ENCODE measurements at places on chromosomes 7 and 10.

GRCh38 chr10:13905281-13905680 lies 318.5 kb downstream of the PRPF18 start:
- DNase-seq = no peak

DNA sequence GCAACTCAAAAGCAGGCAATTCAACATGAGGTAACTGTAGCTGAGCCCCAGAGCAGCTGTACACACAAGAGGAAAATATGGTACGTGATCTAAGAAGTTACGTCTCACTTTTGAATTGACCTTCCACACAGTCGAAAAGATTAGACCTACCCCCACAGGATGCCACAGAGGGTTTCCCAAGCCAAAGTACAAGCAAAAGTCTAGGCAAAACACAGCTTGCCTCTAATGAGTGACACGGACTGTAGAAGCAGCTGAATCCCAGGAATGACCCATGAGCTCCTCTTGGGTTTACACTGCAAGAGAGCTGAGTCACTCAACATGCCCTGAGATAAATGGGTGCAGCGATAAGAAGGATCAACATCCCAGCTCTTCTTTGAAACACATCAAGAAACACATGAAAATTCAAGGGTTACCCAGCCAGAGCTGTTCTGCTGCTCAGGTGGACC lies 9.8 kb downstream of the CREB3L2 start:
- DNase-seq = no peak

DNA sequence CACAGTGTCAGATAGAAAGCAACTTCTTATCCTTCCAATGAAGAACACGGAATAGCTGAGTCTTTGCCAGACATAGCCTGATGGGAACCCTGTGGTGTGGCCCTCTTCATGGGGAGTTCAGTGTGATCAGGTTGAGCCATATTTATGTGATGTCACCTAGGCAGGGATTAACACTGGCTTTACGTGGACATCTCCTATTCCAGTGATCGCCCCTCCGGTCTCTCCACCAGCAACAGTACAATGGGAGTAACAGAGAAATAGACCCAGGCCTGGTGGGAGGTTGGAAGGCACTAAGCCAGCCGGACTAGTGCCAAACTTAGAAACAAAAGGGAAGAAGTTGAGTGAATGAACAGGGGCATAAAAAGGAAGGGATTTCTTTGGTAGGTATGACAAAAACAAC lies 358.1 kb downstream of the PRPF18 start:
- DNase-seq = no peak

DNA sequence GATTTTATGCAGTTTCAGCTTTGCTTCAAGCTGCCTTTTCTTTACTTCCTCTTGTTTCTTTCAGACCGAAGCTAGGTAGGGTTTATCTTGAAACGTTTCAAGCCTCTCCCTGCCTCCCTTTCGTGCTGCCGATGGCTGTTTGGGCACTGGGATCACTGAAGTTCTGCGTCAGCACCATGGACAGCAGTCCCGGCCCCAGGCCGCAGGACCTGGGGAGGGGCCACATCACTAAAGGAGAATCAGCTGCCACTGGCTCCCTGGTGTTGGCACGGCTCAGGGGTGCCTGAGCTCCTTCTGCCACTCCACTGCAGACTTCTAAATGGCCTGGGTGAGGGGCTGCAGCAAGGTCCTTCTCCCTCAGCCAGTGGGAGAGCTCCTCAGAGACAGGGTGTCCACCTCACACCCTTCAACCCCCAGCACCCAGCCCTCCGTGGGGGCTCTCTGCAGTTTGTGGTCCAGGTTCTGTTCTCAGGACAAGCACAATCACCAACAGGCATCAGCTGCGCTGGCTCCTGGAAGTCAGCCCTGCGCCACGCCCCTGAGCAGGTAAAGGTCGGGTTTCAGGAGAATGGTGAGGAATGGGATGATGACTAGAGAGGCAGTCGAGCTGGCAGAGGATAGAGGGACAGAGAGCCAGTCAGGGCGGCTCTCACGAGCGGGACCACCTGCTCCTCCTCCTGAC lies 387.2 kb downstream of the TCERG1L start:
- no peak for DNase-seq

GRCh38 chr7:2954433-2954853 lies 89.2 kb downstream of the CARD11 start:
- DNase-seq = no peak

- no peak for DNase-seq
These were observed 60.7 kb downstream of the CPED1 start for GRCh38 chr7:121049028-121049791.

GRCh38 chr10:30531751-30532530 lies 97.6 kb downstream of the LYZL2 start:
- no peak for DNase-seq

DNA sequence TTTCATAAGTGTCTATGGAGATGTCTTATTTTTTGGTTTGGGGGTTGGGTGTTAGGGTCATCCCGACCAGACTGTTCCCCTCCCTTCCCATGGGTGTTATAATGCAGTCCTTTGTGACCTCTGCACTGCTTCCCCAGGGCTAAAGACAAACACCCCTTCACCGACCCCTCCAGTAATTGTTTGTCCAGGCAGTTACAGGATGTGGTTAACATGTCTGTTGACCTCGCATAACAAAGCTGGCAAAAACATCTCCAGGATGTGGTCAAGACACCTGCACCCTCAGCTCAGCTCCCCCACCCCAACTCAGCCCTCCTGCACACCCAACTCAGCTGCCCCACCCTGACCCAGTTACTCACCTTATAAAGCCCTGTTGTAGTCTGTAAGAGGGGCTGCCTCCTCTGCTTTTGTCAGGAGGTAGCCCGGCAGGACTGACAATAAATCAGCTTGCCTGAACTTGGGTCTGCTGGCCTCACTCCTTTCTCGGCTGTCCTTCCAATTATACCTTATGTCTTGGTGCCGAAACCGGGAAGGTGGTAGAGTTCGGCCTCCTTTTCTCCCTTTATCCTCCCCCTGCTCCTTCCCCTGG lies 102.2 kb downstream of the ZNF92 start:
- DNase-seq = peak; percentile 3

DNA sequence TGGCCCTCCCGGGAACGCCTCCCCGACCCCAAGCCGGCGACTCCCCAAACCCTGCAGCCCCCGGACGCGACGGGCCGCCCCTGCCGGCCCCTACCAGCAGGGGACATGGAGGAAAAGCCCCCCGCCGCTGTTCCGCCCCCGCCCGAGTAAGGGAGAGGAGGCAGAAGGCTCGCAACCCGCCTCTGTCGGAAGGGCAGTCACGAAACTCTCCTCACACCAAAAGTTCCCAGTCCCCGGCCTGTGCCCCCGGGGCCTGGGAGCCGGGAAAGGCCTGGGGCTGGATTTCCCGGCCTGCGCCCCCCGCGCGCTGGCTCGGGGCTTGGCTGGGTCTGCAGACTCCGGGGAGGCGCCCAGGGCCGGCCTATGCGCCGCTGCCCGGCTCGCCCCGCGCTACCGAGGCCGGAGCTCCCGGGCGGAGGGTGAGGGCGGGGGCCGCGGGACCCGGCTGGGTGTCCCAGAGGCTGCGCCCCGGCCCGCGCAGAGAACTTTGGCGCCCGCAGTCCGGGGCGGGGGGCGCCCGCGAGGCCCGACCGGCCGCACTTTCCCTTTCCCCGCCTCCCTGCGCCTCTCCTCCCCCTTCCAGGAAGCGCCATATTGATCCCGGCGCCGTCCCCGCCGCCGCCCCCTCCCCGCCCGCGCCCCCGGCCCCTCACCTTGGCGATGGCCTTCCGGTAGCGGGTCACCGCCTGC lies 728 bp downstream of the PARD3 start:
- DNase-seq = no peak

DNA sequence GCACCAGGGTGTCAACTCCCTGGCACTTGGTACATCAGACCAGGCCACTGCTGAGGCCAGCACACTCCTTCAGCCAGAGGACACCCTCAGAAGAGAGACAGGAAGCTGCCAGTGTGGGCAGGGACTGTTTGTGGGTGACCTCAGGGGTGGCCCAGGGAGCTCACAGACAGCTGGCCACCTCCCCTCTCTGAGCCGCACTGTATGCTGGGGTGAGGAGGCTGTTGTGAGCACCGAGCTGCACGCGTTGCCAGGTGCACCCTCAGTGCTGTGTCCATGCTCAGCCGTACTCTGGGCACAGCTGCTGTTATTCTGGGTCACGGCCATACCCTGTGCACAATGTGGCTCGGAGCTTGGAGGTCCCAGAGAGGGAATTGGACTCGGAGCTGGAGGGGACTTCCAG lies 61.5 kb upstream of the NANOS1 start:
- DNase-seq = no peak

All from activated T-cell treated with anti-CD3 and anti-CD28 coated beads for 1 hour (primary cell).